ENCODE measurements at places on chromosomes 1 and 21.

DNA sequence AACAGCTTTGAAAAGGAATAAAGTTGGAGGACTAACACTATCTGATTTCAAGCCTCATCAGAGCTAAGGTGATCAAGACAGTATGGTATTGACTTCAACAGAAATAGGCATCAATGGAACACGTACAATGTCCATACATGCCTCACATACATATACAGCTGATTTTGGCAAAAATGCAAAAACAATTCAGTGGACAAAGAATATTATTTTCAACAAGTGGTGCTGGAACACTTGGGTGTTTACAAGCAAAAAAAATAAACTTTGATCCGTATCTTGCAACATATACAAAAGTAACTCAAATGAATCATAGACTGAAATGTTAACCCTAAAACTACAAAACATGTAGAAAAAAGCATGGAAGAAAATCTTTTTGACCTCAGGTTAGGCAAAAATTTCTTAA lies 141.9 kb upstream of the ZC3H11B start:
- DNase-seq, result no peak

- no peak for DNase-seq
Measured at GRCh38 chr1:11475748-11476147, 3.2 kb upstream of the DISP3 start.

- no peak for DNase-seq
Measured at GRCh38 chr1:53411541-53412152, 47.6 kb upstream of the DMRTB1 start.

DNA sequence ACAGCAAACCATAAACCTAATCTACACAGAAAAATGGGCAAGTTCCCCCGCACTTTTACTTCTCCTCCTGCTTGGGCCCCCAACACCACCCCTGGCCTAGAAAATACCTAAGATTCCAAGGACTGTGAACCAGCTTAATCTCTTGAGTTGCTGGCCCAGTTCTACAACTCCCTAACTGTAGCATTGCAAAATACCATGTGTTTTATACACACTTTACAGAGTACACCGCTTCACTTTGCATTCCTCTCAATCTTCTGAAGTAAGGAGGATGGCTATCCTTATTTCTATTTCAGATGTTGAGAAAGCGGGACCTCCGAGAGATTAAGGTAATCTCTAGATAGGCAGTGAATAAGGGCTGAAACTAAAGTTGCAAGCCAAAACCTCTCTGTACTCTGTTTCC lies 408.3 kb upstream of the NR5A2 start:
- DNase-seq, result no peak

All from foreskin keratinocyte (primary cell).